Left ventricle myocardium inferior (tissue), 1 donor: ENCODE measurements at places on chromosomes 3 and 15. TPM values are rescaled to one million over a fixed set of nuclear protein-coding genes. Genes with fewer than 3 reads are reported as not detected.

The CCNB2 gene
- total RNA-seq = 0.55 TPM

The ITIH3 gene
- 0.55 TPM for total RNA-seq

The VPS18 gene
- total RNA-seq = 21.3 TPM

The SLC28A2 gene
- not detected for total RNA-seq

The PIERCE2 gene
- 8.7 TPM for total RNA-seq

The SORD gene
- total RNA-seq = 13.6 TPM
